ENCODE measurements at places on chromosomes 3 and 15.

- no peak for DNase-seq
Observed at GRCh38 chr3:89419647-89420241, 312.3 kb downstream of the EPHA3 start.

- DNase-seq: no peak
Observed at GRCh38 chr15:91824256-91824655, 29.3 kb upstream of the SLCO3A1 start.

- DNase-seq: no peak
Observed at GRCh38 chr3:57825116-57825515, 69.0 kb downstream of the SLMAP start.

- DNase-seq: no peak
Observed at GRCh38 chr3:57877116-57877515, 121.0 kb downstream of the SLMAP start.

- DNase-seq: no peak
Observed at GRCh38 chr15:95520511-95520910, 810.0 kb upstream of the NR2F2 start.

DNA sequence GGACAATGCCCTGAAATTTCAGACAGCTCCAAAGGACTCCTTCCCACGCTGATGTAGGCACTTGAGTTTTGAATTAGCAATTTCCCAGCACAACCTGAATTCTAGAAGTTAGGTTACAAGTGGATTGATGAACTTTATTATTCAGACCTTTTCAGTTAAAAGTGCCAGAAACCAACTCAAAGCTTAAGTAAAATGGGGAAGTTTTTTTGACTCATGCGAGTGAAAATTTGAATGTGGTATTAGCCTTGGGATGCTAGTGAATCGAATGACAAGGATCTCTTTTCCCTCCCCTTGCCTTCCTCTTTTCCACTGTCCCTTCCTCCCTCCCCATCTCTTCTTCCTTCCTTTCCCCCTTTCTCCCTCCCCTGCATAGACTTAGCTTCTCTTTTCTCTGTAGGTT is 295.1 kb upstream of the PROK2 start:
- DNase-seq: no peak

All from D341Med (cell line).